Frontal cortex (tissue), 4 donors: ENCODE measurements at places on chromosomes 7 and 10.

GRCh38 chr7:87564296-87564963 lies 36.3 kb downstream of the ABCB1 start:
- no peak for DNase-seq

- DNase-seq: no peak
Measured at GRCh38 chr10:29430101-29430500, 141.2 kb downstream of the LYZL1 start.

- peak; percentile 51 for DNase-seq
Measured at GRCh38 chr7:134458341-134458805, 527 bp downstream of the AKR1B1 start.

- no peak for DNase-seq
Measured at GRCh38 chr7:13979671-13980435, 9.6 kb downstream of the ETV1 start.

DNA sequence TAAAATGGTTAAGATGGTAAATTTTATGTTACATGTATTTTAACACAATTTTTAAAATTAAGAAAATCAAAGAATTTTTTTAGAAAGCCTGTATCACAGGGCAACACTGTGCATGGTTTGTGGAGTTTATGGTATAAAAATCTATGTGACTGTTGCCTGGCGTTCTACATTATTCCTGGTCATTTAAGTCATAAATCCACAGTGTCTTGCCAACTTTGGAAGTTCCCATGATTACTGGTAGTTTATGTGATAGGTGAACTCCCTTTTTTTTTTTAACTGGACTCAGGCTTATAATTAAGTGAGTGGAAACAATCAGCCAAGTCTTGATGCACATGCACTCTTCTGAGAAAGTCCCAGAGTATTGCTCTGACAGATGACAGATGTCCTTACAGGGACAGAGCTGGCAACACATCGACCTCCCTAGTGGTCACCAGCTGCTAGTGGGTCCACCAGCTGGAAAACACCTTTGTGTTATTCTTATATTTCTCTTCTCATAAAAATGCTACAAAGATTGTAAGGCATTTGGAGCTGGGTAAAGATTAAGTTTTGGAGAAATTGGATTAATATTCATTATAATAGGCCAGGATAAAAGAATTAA lies 8.8 kb upstream of the STN1 start:
- no peak for DNase-seq

DNA sequence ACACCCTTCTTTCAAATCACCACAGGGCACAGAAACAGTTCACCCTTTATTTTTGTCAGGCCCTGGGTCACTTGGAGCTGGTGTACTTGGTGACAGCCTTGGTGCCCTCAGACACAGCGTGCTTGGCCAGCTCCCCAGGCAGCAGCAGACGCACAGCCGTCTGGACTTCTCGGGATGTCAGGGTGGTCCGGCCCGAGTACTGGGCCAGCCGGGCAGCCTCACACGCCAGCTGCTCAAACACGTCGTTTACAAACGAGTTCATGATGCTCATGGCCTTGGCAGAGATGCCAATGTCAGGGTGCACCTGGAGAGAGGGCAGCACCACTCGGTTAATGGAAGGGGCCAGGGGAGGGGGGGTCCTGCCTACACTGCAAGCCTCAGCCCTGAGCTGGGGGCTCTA lies 2.5 kb downstream of the H2BK1 start:
- DNase-seq: no peak

DNA sequence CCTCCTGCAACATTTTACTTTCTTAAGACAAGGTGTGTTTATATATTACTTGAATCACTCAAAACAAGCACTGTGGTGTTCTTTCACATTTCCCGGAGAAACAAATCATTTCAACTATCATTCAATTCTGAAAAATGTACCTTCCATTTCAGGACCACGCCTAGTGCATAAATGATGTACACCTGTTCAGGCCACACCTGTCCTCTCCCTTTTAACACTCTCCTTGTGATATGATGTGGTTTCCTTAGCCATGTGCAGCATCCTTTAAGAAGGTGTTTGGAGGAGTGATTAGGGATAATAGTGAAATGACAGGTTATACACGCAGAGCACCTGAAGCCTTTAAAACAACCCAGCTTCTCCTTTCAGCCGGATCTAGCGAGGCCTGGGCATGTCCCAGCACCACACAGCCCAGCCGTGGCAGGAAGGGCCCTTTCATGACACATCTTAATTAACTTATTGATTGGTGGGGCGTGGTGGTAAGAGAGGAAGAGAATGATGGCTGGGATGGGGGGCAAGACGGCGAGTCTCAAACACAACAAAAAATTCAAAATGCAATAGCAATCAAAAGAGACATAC lies 26.9 kb downstream of the ABLIM1 start:
- DNase-seq: no peak

DNA sequence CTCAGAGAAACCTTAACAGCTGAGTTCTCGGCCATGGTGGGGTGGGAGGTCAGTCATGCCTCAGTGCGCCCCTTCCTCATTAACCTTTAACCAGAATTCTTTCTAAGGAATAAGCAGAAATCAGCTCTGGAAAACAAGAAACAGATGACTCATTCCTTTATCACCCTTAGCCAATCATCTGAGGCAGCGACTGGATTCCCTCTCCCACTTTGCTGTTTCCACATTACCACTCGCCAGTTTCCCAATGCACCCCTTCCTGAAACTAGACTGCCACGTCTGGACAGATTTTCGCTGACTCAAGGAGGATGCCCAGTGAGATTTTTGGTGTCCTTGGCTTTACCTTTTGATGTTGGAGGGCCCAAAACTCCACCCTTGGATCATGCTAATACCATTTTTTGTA lies 223.8 kb downstream of the PLXDC2 start:
- DNase-seq: no peak
